ENCODE measurements at places on chromosomes 7 and 10.

- no peak for DNase-seq
These were observed 321.8 kb downstream of the GFRA1 start for GRCh38 chr10:115951242-115951641.

- DNase-seq, result peak; percentile 53
These were observed 36.0 kb downstream of the R3HCC1L start for GRCh38 chr10:98170249-98171117.

GRCh38 chr10:62183857-62184795, 84.5 kb downstream of the RTKN2 start:
- DNase-seq, result peak; percentile 18

GRCh38 chr10:91153508-91153907, 67.0 kb upstream of the PCGF5 start:
- no peak for DNase-seq

DNA sequence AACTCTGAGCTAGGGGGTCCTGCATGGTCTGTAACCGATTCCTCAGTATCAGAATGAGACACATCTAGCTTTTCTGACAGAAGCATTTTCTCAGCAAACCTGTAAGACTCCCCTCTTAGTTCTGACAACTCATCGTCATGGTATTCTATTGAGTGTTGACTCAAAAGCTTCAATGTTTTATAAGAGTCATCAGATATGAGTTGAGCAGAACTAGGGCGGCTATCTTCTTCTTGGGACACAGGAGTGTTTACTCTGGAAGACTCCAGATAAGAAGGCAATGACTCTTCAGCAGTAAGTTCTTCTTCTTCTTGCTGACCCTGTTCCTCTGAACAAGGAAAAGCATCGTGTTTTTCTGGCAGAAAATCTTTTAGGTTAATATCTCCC, 167.0 kb upstream of the CCDC6 start:
- no peak for DNase-seq

DNA sequence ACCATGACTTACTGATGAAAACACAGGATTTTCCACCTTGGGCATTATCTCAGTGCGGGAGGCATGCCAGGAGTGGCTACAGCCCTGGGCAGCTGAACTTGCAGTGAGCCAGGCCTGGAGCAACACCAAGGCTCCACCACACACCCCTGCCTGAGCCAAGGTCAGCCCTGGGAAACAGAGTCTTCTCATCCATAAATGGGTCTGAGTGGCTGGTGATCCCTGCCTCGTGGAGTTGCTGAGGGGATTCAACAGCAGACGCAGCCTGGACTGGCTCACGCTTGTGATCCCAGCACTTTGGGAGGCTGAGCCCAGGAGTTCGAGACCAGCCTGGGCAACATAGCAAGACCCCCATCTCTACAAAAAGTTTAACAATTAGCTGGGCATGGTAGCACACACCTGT, 32.2 kb downstream of the SPOCK2 start:
- DNase-seq, result no peak

GRCh38 chr7:135964791-135965190, 12.4 kb downstream of the MTPN start:
- DNase-seq, result no peak

DNA sequence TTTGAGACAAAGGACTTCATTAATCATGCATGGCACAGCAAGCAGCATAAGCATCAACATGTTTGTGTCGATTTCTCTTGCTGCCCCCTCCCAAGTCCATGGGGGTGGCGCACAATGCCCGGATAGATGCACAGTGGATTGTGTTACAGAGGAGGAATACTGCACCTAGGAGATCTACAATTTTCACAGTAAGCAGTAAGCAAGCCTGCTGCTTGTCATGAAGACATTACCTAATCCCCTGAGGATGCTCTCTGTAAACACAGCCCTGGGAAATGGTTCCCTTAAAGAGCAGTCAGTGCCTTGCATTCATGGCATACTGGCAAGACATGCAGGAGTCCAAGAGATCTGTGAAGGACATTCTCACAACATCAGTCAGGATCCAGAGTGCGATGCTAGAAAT, 137.7 kb downstream of the ETV1 start:
- DNase-seq, result no peak

DNA sequence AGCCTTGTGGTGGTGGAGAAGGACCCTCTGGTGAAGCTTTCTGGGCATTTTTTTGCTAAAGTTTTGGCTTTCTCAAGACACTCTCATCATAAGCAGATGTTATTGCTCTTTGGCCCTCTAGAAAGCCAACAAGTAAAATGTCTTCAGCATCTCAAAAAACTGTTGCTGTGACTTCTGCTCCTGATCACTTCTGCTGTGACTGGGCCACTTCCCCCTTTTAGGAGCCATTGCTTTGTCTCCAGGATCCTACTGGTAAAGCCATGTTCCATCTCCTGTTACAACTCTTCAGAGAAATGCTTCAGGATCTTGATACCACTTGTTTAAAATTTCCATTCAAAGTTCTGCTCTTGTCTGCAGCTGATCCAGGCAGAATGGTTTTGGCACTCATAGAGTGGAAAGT, 10.9 kb downstream of the PARP12 start:
- no peak for DNase-seq

- DNase-seq, result peak; percentile 63
These were observed 72.6 kb downstream of the OSBPL3 start for GRCh38 chr7:24907311-24907886.

DNA sequence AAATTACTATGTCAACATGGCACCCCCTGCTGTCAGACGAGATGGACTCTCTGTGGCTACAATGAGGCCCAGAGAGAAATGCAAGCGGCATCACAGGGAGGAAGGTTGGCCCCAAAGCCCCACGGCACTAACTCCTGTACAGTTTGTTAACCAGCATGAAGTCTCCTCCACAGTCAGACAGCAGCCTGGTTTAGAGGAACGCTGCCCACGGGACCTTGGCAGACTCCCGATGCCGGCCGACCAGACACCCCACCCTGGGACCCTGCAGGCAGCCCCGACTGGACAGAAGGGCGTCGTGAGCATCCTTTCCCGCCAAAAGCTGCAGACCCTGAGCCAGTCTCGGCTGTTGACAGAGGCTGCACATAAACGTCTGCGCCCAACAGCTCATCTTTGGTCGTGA, 158.8 kb downstream of the DIP2C start:
- no peak for DNase-seq

GRCh38 chr7:73435471-73436009, 2.0 kb downstream of the FZD9 start:
- DNase-seq, result no peak

DNA sequence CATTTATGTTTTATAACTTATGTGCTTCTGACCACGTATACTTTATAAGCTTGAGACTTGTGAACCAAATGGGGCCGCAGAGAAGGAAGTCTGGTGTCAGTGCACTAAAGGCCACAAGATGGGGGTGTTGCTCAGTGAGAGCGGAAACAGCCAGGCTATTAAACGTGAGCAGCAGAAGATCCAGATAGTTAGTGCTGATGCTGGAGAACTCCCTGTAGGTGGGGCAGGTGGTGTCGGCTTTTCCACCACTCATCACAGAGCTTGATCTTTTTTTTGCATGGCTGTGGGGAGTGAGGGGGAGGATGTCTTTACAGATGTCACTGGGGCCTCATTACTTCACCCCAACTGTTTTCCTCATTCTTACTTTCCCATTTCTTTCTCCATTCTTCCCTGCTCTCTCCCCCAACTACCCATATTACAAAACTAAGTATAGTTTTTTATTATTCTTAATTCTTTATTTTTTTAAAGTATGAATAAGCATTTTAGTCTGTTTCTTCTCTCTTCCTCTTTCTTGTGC, 34.7 kb downstream of the ACADSB start:
- peak; percentile 65 for DNase-seq

GRCh38 chr10:21831986-21832820, 171.3 kb downstream of the DNAJC1 start:
- DNase-seq, result no peak

GRCh38 chr7:51297986-51298385, 18.6 kb downstream of the COBL start:
- no peak for DNase-seq

DNA sequence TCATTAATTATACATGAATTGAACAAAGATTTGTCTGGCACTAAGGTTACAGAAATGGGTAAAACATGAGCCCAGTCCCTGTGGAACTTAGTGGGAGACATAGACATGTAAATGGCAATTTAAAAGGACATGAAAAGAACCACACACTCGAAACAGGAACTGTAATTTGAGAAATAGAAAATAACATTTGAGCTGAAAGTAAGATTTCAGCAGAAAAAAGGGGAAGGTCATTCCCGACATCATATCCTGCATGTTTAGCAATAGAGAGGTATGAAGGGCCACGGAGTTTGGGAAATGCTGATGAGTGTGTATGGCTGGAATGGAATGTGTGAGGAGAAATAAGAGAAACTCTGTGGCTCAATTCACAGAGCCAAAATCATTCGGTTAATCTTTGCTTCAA, 175.4 kb upstream of the AHR start:
- DNase-seq, result no peak

GRCh38 chr7:129575699-129576098, 35.8 kb upstream of the NRF1 start:
- DNase-seq, result no peak

DNA sequence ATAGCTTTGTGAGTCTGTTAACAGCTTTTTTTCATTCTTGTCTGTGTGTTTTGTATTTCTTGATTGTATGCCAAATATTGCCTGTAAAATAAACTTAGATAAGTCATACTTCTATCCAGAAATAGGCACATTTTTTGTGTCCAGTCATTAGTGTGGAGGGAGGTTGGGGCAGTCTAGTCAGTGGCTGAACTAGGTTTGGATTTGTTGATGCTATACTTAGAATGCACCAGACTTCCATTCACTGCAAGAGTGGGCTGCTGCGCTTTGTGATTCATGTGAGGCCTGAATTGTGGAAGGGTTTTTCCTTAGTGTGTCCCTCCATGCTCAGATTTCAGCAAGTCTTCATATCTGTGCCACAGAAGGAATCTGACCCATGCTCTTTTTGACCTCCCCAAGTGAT, 50.0 kb downstream of the TRUB1 start:
- DNase-seq, result no peak

- DNase-seq, result no peak
These were observed 5.5 kb upstream of the LIPN start for GRCh38 chr10:88754287-88754686.

GRCh38 chr7:94420328-94420727, 25.6 kb downstream of the COL1A2 start:
- no peak for DNase-seq

DNA sequence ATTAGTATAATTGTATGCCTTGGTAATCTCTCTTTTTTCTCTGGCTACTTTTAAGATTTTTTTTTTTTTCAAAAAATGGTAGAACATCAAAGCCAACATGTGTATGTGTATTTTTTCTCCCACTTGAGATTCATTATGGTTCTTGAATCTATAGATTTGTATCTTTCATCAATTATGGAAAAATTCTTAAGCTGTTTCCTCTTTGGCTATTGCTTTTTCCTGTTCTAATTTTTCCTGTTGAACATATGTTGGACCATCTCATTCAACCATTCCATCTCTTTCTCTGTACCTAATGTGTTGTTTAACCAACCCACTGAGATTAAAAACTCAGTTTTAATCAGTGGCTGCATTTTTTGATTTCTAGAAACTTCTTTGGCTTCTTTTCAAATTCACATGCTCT, 107.2 kb downstream of the HECTD2 start:
- no peak for DNase-seq

DNA sequence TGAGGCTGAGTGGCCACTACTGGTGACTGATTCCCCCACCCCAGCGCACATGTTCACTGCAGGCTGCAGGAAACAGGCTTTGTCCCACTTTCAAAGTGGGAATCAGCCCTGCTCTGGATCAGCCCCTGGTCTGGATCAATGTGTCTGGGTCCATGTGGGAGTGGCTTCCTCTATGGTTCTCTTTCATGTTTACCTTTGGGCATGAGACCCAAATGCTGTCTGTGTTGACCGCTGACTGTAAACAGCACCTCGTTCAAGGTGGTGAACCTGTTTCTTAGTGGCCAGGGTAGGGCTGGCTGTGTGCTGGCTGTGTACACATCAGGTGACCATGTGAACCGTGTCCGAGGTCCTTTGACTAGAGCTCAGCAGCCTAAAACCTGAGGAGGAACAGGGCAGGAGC, 121.8 kb downstream of the CAMK1D start:
- DNase-seq, result no peak

DNA sequence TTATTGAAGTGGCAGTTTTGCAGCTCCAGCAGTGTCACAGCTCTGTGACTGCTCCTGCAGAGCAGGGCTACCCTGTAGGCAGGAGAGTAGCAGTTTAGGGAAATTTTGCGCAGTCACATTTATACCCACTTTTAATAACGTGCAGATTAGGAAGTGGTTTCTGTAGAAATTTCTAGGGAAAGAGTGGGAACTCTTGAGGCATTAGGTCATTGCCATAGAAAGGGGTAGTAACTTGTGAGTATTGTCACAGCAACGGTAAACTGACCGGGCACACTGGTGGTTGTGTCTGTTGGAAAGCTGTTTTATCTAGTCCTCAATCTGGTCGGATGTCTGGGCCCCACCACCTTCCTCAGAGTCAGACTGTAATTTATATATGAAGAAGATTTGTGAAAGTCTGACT, 51.9 kb downstream of the CDC14C start:
- no peak for DNase-seq

DNA sequence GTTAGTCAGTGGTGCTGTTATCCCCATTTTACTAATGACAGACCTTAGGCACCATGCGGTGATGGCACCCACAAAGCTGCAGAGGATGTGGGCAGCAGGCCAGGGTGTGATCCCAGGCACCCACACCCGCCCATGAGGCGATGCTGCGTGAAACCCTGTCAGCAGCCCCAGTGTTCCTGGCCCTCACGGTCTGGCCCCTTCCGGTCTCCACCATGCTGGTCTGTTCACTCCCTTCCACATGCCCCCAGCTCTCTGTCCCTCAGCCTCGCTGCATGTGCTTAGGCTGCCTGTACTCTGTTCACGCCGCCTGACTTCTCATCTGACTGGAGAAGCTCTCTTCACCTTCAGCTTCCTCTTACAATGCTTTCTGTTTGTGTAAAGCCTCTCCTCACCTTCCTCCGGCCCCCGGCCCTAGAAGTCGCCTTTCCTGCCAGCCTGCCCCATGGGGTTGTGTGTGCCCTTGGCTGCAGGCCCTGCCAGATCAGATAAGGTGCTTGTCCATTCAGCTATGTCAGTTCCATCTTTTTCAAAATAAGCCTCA, 17.6 kb upstream of the ORAI2 start:
- no peak for DNase-seq

GRCh38 chr7:101173752-101174244, 6.3 kb downstream of the NAT16 start:
- DNase-seq, result no peak

GRCh38 chr10:76729841-76730487, 907.6 kb downstream of the KCNMA1 start:
- DNase-seq, result no peak

DNA sequence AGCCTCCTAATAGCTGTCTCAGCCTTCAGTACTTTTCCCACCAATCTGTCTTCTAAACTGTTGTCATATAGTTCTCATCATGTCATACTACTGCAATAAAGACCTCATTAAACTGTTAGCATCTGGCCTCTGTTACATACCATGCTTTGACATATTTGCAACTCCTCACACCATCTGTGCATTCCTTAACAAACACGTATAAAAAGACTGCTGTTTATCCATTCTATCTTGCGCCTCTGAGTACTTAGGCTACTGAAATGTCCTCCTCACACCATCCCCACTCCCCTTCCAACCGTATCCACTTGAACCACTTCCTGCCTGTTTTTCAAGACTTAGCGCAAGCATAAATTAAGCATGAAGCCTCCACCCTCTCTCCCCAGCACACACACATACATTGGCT, 41.6 kb downstream of the SLC16A9 start:
- no peak for DNase-seq

All from Panc1 (cell line).